NCI-H1930 (cell line): ENCODE measurements at places on chromosomes 4 and X.

DNA sequence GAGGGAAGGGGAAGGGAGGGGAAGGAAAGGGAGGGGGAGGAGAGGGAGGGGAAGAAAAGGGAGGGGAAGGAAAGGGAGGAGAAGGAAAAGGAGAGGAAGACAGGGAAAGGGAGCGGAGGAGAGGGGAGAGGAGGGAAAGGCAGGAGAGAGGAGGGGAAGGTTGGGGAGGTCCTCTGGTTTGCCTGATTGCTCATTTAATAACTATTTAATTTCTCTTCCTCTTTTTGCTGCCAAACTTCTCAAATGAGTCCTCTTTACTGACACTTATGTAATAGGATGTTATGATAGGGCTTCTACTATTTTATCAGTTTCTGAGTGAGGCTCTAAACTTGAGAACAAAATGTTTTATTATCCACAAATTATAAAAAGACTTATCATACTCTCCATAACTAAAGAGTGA, 35.4 kb upstream of the PPA2 start:
- DNase-seq = no peak

GRCh38 chrX:77962068-77962902, 7.2 kb downstream of the PGAM4 start:
- DNase-seq = no peak

DNA sequence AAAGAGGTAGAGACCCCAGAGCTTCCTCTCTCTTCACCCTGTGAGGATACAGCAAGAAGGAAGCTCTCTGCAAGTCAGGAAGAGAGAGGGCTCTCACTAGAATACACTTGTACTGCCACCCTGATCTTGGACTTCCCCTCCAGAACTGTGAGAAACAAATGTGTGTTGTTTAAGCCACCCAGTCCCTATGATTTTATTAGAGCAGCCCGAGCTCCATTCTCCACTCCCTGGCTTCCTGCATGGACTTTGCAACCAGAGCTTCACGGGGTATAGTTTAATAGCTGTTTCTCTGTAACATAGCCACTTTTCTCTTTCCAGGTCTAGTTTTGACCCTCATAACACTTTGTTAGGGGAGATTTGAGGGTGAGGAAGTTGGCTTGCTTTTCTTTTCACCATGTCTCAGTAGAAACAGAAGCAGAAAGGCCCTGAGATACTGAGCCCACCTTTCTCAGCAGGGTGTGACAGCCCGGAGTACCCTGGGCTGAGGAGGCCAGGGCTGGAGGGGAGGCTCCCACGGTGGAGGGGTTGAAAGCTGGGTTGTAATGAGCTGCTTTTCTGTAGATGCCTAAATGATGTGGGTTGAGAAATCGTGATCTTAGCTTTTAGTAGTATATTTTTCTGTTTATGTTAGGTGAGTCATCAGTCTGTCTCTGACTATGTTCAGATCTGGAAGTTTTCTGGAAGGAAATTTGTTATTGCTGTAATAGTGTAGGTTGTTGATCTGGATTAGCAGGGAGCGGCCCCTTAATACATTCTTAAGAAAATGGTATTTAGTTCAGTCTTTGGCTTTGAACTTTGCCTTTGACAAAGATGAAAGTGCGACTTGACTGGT, 118.6 kb downstream of the PTTG2 start:
- no peak for DNase-seq

GRCh38 chrX:97109730-97110129, 226.0 kb downstream of the RPA4 start:
- DNase-seq = no peak

DNA sequence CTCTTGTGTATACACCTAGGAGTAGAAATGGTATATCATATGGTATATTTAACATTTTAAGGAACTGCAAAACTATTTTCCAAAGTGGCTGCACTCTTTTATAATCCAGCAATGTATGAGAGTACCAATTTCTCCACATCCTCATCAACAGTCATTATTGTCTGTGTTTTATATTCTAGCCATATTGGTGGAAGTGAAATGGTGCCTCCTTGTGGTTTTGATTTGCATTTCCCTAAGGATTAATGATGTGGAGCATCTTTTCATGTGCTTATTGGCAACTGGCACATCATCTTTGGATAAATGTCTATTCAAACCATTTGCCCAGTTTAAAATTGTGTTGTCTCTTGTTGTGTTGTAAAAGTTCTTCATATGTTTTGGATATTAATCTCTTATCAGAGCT, 9.6 kb downstream of the BMP15 start:
- DNase-seq = no peak

DNA sequence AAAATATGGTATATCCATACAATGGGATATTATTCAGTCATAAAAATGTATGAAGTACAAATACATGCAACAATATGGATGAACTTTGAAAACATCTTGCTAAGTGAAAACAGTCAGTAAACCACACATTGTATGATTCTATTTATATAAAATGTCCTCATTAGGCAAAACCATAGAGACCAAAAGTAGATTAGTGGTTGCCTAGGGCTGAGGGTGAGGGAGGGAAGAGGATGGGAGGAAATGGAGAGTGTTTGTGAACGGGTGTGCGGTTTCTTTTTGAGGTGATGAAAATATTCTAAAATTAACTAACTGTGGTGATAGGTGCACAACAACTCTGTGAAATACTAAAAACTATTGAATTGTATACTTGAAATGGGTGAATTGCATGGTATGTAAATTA, 29.6 kb downstream of the TEX11 start:
- no peak for DNase-seq

DNA sequence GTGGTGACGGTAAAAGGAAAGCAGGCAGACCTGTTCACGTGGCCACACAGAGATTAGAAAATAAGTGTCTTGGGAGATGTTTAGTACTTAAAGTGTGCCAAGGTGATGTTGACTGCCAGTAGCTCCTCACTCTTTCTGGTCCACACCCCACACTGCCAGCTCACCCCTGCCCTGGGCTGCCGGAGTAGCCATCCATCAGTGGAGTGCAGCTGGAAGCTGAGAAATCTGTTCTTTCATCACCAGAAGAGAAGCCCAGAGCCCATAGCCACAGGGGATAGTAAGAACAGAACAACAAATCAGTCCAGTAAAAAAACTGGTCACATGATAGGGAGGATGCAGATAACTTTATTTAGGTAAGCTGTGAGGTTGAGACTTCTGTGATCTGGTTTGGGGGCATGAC, 64.1 kb downstream of the WWC2 start:
- no peak for DNase-seq

DNA sequence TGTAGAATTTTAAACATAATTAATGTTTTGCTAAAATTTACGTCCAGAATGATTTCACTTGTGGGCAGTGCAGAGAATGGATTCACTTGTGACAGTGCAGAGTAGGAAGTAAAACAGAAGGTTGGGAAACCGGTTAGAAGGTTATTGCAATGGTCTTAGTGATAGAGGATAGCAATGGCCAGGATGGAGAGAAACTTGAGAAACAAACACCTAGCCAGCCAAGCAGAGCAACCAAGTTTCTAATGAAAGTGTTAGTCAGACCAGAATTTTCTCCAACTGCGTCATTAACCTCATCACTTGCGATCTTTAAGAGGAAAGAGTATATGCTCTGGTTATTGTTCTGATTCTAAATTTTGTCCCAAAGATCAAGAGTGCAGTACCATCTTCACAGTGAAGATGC, 50.0 kb upstream of the TBC1D9 start:
- no peak for DNase-seq

- DNase-seq = no peak
These were observed 184.0 kb upstream of the ZFP42 start for GRCh38 chr4:187811591-187811990.

GRCh38 chrX:20980426-20980825, 393.8 kb upstream of the CNKSR2 start:
- no peak for DNase-seq

GRCh38 chrX:27910412-27910811, 70.8 kb downstream of the DCAF8L1 start:
- DNase-seq = no peak

GRCh38 chr4:73676136-73676535, 55.9 kb upstream of the RASSF6 start:
- no peak for DNase-seq

- no peak for DNase-seq
These were observed 10.2 kb downstream of the RGS12 start for GRCh38 chr4:3302786-3303564.

GRCh38 chrX:100072336-100072735, 337.7 kb downstream of the PCDH19 start:
- DNase-seq = no peak

DNA sequence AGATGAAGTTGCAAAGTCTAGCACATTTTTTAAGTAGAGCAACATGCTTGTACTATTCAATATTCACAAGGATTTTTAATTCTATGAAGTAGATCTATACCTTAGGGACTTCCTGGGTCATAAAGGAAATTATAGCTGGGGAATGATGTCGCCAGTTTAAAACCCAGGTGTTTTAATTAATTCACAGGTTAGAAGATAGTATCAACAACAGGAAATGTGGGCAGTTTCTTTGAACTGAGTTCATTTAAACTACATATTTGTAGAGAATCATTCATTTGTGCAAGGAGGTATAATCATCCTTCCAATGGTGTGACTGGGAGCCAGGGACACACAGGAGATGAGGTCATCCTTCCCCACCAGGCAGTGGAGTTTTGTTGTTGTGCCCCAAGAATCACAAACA, 181.3 kb upstream of the KLF3 start:
- DNase-seq = no peak

DNA sequence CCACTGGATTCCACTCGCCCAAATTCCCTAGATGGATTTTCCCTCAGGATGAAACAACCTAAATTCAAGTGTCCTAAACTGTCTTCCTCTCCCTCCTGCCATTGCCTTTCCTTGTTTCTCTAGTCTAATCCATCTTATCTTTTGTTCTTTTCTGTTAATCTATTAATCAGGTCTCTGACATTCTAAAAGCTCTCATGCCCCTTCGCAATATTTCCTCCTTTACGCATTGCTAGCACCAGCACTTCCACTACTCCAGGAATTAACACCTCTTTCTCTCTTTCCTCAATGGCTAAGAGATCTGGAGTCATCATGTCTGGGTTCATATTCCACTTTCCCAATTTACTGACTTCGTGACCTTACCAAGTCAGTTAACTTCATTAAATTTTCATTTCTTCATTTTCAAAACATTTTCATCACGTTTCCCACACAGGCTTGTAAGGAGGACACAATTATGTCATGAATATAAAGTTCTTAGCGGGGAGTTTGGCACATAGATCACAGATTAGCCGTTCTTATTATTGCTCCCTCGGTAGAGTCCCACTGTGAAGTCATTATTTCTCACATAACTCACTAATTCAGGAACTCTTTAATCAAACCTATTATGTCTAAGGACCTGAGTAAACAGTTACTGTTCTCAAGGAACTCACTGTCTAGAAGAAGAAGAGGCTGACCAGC, 45.3 kb downstream of the FAT4 start:
- no peak for DNase-seq
